Stimulated activated CD4-positive, alpha-beta T cell treated with anti-CD3 and anti-CD28 coated beads, Interleukin-12 subunit alpha, Interleukin-12 subunit beta, amount 100 ng/mL, for 4 hours (primary cell): ENCODE measurements at places on chromosomes 1 and 21.

DNA sequence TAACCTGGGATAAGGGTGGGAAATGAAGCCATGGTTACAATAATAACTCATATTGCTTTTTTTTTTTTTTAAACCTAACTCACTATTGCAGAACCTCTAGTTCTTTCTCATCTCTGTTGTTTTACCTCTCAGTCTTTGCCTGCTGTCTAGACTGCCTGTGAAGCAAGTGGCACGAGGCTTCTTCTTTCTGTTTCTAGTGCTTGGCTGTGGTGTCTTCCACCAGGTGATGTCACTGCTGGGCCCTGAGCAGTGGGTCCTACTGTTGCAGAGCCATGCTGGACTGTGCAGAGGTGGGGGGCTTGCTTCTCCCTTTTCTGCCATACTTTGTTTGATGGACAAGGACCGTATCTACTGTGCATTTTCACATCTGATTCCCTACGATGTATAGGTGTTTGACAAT is 51.7 kb downstream of the ZNF326 start:
- DNase-seq, result no peak

DNA sequence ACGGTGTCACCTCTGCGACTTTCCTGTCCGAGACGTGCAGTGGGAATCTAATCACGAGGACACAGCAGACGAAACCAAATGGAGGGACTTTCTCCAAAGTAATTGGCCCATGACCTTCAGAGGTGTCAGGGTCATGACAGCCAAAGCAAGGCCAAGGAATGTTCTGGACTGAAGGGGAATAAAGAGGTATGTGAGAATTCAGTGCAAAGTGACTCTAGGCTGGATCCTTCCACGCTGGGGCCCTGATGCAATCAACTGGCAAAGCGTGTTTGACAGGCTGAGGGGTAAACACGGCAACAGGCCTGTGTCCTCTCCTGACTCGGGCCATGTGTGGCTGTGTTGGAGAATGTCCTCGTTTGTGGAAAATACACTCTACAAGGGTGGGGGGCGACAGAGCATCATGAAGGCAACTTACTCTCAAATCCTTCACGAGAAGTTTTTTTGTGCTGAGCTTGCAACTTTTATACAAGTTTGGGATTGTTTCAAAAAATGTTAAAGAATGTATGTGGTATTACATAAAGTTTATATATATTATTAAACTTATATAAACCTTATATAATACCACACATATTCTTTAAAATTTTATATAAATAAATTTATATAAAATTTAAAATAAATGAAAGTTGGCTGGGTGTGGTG is 1.7 kb downstream of the CFAP74 start:
- DNase-seq, result no peak

- no peak for DNase-seq
Observed at GRCh38 chr21:45769294-45769693, 125.8 kb downstream of the PCBP3 start.

- no peak for DNase-seq
Observed at GRCh38 chr1:97314685-97315084, 593.1 kb downstream of the PTBP2 start.

DNA sequence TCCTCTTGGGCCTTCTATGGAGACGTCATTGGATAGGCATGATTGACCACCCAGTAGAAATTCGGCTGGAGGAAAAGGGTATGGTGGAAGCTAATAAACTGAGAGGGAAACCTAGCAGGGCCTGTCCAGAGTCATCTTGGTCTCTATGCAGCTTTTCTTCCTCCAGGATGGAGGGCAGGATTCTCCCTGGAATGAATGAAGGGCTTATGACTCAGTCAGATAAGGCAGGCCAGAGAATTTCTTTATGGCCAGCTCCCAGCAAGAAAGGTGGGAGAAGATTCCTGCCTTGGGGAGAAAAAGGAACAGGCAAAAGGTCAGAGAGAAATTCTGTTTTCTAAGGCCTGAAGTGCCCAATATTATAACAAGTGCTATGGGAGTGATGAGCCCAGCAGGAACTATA is 17.1 kb downstream of the FBLIM1 start:
- no peak for DNase-seq
